ENCODE measurements at places on chromosomes 3 and 15.

GRCh38 chr15:53520996-53521395 lies 238.5 kb downstream of the WDR72 start:
- peak; percentile 39 for DNase-seq

GRCh38 chr3:173502983-173503568 lies 105.5 kb downstream of the NLGN1 start:
- DNase-seq, result no peak

DNA sequence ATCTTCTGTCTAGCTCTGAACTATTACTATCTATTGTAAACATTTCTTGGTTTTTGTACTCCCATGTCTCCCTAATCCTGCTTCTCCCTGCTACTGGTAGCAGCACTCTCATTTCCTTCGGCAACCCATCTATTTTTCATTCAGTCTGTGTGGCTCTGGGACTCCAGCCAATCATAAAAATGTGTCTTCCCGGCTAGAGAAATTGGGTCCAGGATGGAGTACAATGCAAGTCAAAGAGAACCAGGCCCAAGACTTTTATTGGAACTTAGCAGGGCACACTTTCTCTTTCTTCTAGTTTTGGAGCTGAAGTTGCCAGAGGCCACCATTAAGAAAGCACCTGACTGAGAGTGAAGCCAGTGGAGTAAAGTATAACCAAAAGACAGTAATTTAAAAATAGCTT lies 22.8 kb upstream of the ARHGEF26 start:
- DNase-seq, result peak; percentile 50

GRCh38 chr3:183038757-183039156 lies 58.4 kb upstream of the DCUN1D1 start:
- DNase-seq, result no peak

GRCh38 chr3:179929091-179929529 lies 107.6 kb downstream of the PEX5L start:
- peak; percentile 85 for DNase-seq

Data from globus pallidus (tissue), 1 donor.